Right renal pelvis (tissue), 4 donors: ENCODE measurements at places on chromosomes 4 and X. TPM values are rescaled to one million over a fixed set of nuclear protein-coding genes. Genes with fewer than 3 reads are reported as not detected.

GRCh38 chrX:70096052-70096451, 33.8 kb downstream of the OTUD6A start:
- DNase-seq, result no peak

DNA sequence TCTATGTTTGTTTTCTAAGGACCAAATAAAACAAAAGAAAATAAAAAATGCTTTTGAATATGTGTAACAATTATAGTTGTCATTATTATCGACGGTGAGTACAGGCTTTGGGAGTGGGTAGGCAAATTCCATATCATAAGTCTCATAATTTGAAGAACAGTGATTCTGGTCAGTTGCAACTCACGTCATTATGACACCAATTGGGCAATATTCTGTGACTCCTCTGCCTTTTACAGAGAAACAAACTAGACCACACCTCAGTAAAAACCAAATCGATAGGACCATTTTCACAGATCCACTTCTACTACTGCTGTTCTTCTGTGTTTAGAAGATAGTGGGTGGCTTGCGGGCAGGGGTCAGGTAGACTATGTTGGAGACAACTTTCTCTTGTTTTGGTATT, 250.1 kb downstream of the C4orf33 start:
- DNase-seq, result no peak

DNA sequence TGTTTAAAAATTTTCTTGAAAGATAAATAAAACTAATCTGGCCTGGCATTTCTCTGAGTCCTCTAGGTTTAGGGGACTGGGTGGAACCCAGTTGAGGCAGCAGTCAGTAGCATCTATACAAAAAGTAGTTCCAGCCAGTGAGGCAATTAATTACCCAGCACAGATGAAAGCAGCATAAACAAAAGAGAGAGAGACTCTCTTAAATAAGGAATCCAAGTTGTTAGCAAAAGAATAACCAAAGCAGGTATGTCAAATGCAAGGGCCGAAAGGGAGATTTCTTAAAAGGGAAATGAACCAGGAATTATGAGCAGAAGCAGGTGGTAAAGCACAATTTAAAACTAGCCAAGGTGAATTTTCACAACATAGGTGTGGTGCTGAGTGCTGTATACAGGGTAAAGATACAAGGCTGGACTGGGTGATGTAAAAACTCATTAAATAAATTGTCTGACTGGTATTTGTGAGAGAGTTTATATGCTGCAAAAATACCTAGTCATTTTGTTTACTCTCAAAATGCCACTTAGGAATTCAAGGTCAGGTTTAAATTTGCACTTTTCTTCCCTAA, 94.6 kb upstream of the GALNT7 start:
- no peak for DNase-seq

DNA sequence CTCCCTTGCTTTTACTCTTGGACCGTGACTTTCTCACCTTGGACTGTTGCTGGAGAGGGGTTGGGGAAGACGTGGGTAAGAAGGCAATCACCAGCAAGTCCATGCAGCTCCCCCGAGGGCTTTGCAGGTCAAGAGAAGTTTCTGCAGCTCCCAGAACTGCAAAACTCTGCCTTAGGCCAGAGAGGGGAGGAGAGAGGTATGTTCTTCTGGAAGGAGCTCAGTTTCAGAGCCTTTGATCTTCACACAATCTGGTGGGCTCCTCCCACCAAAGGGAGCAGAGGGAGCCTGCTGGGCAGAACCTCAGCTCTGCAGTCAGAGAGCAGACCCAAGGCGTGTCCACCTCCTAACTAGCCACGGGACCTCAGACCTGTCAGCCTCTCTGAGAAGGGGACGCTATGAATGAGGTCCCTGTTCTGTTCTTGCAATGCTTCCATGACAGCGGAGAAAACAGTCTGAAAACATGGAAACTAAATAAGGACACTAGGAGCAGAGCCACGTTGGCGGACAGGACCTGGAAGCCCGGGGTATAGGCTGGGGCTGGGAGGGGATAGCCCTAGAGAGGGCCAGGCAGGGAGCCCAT, 92.8 kb downstream of the EVC2 start:
- DNase-seq, result no peak

DNA sequence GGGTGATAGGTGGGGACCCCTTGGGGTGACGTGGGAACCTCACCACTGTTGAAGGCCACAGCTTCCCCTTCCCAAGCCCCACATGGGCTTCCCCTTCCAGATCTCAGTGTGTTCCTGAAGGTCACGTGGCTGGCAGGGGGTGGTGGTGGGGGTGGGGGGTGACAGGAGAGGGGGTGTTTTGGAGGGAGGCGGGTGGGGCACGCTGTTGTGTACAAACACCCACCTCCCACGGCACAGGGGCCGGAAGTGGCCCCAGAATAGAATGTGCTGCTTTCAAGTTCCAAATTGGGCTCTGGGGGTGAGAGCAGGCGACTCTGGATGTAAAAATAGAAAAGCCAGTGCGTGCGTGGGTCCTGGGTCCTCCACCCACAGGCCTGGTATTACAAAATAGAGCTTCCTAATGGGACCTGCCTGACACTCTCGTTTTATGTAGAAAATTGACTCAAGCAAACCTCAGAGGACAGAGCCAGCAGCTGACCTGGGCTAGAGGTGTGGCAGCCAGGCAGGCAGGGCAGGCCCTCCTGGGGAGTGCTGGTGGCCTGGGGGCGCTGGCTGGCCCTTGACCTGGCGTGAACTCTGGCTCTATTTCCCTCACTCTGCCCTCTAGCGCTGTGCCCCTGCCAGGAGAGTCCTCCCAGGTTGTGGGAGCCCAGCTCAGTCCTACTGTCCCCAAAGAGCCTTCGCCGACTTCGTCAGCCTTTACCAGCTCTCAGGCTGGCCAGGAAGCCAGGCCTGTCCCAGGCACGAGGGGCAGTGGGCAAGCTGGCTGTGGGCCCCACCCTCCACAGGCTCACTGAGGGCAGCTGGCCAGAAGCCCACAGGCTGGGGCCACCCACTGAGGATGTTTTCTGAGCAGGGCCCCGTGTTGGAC, 5.4 kb upstream of the SH3BP2 start:
- no peak for DNase-seq

DNA sequence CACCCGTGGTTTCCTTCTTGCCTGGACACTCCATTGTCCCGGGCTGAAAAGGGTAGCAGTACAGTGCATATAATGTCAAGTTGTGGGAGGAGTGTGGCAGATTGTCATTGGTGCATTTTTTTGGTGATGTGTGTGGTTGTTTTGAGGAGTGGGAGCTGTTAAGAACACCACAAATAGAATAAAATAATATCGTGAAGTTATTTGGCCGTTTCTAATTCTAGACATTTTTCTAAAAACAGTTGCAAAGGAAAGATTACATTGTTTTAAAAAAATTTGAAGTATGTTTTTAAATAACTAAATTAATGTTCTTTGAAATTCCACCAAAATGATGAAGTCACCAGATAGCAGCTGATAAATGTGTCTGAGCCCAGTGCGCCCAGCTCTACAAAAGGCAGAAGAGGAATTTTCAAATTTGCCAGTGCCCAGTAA, 1.3 kb downstream of the PKD2 start:
- no peak for DNase-seq

DNA sequence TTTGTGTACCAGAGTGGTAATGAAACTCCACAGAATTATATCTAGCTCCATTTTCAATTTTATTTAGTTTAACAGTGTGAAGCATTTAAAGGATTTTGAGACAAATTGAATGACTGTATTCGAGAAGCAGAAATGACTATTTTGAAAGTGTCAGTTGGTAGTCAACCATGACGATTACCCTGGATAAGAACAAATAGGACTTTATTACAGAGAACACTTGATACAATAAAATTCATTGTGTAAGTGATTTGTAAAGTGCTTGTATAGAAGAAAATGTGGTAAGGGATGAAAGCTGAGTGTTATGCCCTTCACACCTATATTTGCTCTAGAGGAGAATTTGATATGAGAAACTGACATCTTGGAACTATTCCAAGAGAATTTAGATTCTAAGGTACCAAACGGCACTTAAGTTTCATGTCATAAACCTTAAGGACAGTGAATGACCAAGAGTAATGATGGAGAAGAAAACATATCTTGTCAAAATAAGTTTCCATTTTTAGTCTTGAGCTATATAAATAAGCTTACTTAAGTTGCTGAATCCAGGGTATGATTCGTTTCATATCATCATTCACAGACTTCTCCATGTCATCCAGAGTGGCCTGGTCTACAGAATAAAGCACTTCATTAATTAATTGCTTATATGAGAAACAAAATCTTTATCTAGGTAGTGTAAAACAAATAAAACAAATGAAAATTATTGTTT, 34.6 kb downstream of the MED14 start:
- DNase-seq, result no peak

DNA sequence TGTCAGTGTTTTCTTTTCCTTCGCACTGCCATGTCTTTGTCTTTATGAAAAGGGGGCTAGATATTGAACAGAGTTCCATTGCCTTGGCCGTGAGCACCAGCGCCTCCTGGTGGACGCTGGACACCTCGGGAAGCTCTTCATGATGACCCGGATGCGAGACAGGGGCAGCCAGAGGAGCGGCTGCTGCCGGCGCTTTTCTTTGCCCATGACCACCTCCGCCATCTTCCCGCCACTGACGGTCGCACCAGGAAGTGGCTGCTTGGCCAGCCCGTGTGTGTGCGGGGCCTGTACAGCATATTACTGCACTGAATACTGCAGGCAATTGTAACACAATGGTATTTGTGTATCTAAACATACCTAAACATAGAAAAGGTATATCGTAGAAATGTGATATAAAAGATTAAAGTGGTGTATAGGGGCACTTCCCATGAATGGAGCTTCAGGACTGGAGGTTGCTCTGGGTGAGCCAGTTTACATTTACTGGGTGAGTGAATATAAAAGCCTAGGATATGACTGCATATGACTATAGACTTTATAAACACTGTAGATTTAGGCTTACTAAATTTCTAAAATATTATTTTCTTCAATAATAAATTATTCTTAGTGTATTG, 15.8 kb upstream of the GRIA2 start:
- DNase-seq, result no peak

DNA sequence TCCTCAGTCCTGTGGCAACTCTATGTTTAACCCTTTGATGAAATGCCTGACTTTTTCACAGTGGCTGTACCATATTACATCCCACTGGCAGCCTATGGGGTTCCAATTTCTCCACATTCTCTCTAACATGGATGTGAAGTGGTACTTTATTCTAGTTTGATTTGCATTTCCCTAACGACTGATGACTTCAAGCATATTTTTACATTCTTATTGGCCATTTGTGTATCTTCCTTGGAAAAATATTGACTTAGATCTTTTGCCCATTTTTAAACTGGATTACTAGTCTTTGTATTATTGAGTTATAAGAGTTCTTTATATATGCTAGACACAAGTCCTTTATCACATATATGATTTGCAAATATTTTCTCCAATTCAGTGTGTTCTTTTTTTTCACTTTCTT, 2.1 kb upstream of the RAB39B start:
- no peak for DNase-seq

GRCh38 chrX:9846631-9847030, 60.4 kb downstream of the SHROOM2 start:
- no peak for DNase-seq

GRCh38 chr4:126616795-126617194, 1016.0 kb upstream of the INTU start:
- no peak for DNase-seq

DNA sequence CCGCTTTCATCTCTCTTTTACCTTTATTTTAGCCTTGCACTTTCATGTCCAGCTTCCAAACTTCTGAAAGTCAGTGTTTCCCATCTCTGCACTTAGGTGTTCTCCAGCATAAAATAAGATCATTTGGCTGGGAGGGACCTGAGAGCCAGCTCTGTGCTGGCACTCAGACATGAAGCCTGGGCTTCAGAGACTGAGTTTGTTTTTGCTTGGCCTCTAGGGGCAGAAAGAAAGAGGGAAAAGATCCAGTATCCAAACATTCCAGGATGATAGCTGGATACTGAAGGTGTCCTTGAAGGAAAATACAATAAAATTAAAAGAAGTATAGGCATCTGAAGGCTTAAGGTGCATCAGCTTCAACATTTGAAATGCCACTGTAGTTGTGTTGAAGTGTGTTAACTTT, 202.4 kb upstream of the ZIC3 start:
- DNase-seq, result no peak

DNA sequence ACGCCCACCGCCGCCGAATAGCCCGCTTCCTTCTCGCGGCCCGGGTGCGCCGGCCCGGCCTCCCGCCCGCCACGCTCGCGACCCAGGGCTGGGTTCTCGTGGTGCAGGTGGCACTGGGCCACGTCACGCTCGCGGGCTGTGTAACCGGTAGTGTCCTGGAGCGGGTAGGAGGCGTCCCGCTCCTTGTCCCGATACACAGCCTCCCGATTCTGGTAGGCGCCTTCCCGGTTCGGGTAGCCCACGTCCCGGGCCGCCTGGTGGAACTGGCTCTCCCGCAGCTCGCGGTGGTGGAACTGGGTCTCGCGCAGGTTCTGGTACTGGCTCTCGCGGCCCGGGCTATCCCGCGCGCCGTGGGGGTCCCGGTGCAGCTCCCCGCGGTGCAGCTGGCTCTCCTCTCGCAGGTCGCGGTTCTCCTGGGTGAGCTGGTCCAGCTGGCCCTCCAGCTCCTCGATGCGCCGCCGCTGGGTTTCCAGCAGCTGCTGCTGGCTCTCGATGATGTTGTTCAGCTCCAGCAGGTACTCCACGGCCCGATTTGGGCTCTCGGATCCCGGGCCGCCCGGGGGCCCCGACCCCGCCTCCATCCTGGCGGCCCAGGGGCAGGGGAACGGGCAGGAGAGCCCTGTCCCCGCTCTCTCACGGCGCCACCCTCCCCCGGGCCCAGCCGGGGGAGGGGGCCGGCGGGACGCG, 39.3 kb upstream of the IQSEC2 start:
- DNase-seq, result no peak

DNA sequence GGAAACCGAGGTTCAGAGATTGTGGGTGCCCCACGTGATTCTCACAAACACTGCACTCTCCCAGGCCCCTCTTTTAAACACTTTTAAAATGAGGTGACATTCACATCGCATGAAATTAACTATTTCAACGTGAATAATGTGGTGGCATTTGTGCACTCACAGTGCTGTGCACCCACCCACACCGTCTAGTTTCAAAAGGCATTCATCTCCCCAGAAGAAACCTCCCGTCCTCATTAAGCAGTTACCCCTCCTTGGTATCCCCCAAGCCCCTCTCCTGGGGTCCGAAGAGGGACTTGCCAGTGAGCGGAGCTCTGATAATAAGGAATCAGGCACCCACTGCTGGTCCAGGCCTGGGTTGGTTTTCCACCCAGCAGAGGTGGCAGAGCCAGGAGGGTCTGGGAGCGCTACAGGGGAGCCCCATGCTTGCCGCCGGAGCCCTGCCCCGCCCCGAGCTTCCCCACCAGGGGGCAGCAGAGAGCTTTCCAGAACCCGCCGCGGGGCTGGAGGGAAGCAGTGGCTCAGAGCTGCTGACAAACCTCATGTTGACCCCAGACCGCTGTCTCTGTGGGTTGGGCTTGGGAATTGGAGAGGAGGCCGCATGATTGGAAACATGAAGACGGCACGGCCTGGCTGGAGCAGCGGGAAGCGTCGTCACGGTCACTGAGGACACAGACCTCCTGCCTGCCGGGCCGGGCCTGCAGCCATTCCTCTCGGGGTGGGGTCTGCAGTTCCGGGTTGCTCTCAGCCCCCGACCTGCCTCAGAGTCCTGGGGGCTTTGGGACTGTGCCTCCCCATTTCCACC, 27.5 kb upstream of the HTRA3 start:
- DNase-seq, result peak; percentile 88

SPON2 gene
- 9.3 TPM for polyA plus RNA-seq

MTMR1 gene
- 26.0 TPM for polyA plus RNA-seq

LPAR4 gene
- polyA plus RNA-seq, result 21.0 TPM

ZCCHC18 gene
- 5.0 TPM for polyA plus RNA-seq

SGCB gene
- 48.4 TPM for polyA plus RNA-seq

SYP gene
- polyA plus RNA-seq, result 1.5 TPM
